ENCODE measurements at places on chromosomes 4 and X.

DNA sequence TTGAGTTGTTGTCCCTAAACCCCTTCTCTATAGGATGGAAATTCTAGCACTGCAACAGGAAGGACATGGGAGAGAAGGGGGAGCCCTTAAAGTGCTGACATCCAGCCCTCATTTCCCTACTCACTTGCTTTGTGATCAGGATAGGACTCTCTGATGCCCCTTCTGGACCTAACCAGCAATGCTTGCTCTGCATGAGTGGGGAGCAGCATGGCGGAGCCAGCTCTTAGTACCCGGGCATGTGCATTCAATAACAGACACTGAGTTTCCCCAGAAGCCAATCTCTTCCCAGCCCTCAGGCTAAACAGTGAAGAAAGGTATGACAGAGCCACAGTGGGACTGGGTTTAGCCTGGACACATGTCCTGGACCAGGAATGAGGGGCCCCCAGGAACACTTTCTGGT lies 14.0 kb downstream of the SOD3 start:
- DNase-seq = no peak

- no peak for DNase-seq
Measured at GRCh38 chrX:74521961-74522751, 92.3 kb downstream of the RLIM start.

- DNase-seq = no peak
Measured at GRCh38 chr4:179544496-179544895, 2102.3 kb upstream of the AGA start.

GRCh38 chr4:73053974-73054480 lies 15.5 kb downstream of the COX18 start:
- no peak for DNase-seq

DNA sequence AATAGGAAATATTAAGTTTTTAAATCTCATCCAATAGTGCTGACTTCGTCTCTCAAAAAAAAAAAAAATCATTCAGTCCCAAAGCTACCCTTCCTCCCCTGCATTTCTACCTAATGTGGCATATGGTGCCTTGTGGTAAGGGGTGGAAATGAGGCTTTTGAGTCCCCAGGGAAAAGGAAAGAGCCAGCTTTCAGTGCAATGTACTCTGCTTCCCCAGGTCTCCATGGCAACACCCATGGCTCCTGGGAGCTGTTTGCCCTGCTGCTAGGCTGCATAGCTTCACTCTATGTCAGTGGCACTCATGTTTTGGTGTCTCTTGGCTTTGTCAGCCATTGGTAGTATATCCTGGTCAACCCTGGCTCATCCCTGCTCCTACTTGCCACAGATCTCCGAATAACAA lies 175.9 kb downstream of the SLC39A8 start:
- DNase-seq = no peak

GRCh38 chrX:72060196-72060920 lies 71.4 kb downstream of the RTL5 start:
- peak; percentile 8 for DNase-seq

DNA sequence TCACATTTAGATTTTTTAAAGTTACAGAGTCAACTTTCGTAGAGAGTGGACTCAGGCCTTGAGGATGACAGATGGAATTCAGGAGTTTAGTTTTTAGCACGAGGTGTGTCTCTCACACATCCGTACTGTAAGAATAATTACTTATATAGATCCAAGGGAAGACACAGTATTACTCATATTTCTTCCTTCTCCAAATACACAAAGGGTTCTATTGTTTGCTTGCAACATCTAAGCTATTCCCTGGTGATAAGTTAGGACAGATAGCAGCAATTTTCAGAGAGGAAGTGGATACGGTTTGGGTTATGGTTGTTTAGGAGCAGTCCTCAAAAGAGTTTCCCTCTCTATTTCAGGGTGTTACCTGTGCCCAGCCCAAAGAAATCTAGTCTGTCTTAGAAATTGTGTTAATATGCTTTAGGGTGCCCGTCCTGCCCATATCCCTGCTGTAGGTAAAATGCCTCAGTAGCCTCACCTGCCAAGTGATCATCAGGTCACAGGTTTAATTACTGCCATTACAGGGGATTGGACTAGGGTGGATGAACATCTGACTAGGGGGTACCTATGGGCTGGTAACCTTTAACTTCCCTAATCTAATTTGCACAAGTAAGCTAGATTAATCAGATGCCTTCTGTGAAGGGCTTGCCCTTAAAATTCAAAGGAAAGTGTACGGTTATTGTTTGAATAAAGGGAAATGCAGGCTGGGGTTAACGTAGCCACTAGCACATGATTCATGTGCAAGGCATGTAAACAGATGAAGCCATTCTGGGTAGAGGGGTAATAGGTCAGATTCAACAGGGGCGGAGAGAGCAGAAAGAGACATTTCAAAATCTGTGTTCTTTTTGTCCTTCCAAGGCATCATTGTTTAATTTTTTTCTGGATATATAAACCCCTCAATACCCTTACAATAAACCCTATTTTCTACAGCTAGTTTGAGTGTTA lies 8.7 kb upstream of the PPP3CA start:
- peak; percentile 18 for DNase-seq

DNA sequence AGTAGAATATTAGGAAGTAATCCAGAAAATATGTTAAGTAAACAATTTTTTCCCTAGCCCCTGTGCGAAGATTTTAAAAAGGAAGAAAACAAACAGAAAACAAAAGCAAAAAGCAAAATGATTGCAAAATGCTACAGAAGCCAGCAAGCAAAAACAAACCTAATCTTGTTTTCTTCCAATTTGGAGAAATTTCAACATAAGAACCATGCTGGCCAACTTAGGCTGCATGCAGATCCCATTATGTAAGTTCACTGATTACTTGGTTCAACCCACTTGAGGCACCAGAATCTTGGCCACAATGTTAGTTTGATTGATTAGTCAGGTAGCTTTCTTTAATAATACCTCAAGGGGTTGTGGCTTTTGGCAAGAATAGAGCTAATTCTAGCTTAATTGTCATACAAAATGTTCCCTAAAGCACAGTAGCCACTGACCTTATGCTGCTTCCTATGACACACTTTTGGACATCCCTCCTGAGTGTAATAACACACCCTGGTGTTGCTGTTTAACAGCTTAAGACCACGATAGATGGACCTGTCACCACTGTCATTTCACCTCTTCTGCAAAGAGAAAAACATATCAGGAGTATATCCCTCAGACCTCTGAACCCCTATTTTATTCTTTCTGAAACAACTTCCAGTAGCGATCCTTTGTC lies 2342.1 kb downstream of the PCDH7 start:
- DNase-seq = no peak

DNA sequence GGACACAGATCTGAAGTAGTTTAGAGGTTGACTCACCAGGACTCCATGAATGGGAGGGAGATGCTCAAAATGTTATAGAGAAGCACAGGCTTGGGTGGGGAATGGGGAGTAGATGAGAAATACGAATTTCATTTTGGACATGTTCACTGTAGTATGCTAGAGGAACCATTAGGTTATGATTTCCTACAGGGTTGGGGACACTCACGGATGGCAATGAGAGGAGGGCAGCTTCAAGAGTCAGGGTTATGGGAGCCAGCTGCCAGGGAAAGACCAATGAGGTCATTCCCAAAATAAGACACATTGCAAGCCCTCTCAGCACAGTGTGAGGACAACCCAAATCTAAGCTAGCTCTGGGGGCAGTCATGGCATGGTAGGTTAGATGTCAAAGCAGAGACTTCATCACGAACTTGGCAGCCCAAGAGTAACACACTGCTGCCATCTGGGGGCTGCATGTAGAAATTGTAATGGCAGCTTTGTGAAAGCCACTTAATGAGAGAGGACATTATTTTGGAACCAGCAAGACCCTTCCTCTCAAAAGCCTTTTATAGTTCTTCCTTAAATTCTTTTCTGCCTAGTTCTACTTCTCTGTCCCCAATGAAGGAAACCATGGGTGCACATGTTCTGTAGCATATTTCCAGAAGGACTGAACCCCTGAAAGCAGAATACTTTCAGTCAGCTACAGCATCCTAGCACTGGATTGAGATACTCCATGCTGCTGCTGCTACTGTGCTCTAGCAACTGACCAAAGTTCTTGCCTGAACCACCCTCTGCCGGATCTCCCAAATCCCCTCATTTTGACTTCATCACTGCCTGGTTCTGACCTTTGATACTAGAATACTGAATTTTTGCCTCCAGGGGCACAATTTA lies 16.2 kb upstream of the ZCCHC12 start:
- peak; percentile 69 for DNase-seq

- DNase-seq = no peak
Measured at GRCh38 chrX:153854702-153855101, 24.4 kb upstream of the PDZD4 start.

DNA sequence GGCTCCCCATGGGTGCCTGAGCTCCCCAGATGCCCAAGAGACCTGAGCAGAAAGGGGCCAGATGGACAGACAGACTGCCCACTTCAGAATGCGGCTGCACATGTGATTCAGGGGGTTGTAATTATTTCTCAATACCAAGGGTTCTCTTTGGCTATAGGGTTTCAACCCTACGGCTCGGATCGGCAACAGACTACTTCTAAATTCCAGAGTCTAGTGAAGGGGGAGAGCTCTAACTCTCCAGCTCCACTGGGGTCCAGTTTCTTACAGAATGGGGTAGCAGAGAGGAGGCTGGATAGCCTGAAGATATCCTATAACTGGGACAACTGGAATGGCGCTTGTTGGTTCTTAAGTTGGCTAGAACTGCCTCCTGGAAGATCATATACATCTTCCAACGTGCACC lies 136.3 kb downstream of the MGST2 start:
- DNase-seq = no peak

DNA sequence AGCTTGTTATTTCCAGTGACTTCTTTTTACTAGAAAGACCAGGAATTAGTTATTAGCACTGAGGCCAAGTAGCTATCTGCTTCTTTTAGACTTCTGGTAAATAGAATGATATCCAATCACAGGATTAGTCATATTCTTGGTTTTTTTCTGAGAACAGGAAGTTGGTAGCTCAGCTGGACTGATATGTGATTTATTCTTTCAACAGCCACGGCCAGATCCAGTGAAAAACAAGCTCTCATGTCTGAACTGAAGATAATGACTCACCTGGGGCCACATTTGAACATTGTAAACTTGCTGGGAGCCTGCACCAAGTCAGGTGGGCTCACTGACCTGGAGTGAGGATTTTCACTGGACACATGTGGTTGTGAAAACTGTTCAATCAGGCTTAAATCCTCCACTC lies 48.6 kb downstream of the PDGFRA start:
- no peak for DNase-seq

DNA sequence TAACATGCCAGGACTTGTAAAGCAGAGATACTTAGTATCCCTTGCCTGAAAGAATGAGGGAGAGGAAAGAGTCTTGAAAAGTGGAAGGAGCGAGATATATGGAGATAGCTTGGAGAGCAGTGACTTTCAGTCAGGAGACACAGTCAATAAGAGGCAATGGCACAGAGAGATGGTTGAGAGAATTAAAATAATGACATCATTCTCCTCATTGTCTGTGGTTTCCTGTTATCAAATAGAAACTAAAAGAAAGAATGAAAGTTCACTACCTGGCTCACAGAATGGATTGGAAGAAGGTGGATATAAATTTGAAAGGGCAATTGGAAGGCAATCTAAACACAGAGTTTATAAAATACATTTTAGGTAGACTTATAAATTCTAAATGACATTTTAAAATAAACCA lies 760.2 kb upstream of the AADAT start:
- DNase-seq = no peak

- DNase-seq = no peak
Measured at GRCh38 chr4:166658585-166658984, 575.7 kb downstream of the SPOCK3 start.

DNA sequence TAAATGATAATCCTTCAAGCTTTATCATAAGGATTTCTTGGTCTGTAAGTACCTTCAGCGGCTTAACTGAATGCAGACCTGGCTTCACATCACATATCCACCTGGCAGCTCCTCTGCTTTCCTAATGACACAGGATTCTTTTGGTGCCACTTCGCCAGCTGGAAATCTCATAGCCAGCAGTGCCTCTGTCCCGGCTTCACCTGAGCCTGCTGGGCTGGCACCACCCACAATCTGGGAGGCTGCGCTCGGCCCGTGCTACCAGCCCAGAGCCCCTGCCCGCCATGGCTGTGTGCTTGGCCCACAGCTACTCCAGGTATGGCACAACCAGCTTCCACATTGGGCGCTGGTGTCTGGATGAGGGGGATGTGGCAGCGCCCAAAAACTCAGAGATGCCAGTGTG lies 37.4 kb downstream of the SPRY1 start:
- DNase-seq = no peak

- DNase-seq = peak; percentile 39
Measured at GRCh38 chr4:1721666-1722550, 587 bp downstream of the TACC3 start.

DNA sequence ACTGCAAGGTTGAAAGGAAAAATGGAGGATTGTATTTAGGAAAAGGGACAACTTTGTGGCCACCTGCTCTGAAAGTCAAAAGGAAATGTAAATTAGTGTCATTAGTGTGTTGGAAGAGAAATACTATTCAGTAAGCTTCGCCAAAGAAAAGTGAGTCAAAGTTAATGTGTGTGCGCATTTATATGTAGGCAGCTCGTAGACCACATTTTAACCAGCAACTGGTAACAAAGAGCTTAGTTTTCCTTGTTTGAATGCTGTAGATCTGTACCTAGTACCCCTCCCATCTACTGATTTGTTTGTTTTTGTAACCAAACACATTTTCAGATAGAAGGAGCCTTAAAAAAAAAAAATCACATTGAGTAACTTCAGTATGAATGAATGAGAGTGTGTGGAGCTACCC lies 69.3 kb downstream of the GPAT3 start:
- no peak for DNase-seq

DNA sequence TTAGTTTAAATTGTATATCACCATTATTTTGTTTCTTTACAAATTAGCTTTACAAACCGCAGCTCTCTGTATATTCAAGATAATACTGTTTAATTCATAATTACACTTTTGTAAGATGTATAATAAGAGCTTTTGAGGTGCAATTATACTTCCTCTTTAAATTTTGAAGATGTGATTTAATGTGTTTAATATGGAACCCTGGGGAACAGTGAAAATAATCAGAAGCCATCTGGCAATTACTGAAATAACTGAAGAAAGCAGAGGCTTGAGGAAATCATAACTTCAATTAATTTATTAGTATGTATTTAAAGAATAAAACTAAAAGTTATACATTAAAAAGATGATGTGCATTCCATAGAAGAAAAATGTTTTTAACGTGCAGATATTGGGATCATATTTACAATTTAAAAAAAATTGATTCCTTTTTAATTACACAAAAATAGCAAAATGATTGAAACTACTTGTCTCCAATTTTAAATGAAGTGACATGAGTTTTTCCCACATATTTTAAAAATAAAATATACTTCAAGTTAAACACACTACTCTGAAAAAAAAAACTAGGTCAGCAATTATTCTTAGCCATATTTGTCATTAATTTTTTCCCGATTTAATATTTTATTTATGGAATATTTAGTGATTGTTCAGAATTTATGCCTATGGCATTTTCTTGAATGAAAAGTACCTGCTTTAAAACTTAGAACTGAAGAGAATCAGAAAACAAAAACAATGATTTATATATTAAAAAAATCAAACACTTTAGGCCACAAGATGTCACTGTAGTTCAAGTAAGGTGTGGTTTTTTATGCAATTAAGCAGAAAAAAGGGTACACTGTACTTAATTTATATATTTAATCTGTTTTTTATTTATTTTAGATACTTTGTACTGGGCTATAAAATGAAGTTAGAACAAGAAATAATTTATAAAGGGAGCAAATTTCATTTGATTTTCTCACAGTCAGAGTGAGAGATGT lies 942.7 kb upstream of the NDST4 start:
- no peak for DNase-seq
